ENCODE measurements at places on chromosomes 1 and 21.

- no peak for DNase-seq
Measured at GRCh38 chr1:11701551-11701961, 10.0 kb downstream of the DRAXIN start.

DNA sequence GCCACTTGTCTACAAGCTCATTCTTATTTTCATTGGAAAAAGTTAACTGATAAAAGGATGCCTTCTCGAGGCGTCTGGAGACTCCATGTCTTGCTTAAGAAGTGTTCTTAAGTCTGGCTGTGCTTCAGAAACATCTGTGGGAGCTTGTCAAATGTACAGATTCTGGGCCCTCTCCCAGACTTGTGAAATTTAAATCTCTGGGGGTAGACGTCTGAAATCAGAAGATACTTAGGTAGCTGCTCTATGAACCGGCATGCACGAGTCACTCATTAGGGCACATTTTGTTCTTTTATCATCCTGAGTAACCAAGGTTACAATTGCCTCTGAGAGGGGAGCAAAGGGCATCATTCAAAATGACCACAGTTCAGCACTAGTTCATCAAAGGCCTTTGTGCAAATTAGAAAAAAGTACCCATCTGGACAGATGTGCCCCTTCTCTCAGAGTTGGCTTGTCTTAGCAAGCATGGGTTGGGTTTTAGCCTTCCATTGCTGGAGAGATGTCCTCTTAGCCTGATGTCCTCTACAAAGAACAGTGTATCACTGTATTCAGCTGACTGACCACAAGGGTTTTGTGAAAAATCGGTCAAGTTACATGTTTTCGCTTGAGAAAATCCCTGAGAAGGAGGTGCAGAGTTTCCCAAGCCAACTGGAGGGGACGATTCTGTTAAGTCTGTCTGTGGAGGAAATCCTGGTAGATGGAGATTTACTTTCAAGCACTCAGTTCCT lies 156.9 kb downstream of the ASTN1 start:
- DNase-seq = no peak

- DNase-seq = no peak
Measured at GRCh38 chr21:35614396-35614921, 445.9 kb downstream of the SETD4 start.

- no peak for DNase-seq
Measured at GRCh38 chr1:167784876-167785550, 63.2 kb downstream of the MPZL1 start.

DNA sequence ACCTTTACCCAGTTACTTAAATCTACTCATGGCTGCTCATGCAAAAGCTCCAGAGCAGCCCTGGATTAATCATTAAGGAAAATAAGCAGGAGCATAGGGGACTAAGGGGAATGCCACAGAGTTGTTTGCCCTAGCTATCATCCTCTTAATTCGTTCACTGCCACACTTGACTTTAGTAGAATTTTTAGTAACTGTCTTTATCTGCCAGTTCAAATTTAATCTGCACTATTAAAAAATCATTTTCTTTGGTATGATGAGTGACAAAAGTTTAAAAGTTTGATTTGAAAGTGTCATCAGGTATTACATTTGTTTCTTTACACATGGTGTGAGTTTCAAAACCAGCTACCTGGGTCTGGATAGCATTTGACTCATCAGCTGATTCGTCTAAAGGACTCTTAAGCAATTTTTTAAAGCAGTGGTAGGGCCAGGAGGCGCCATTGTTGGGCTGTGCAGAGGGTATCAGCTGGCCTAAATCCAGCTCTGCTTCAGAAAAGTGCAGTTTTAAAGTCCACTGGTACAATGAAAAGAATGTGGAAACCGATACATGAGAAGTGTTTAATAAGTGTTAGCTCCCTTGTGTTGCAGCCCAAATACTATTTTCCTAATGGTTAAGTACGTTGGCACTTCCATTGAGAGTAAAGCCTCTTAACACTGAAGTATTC lies 69.9 kb upstream of the DR1 start:
- DNase-seq = no peak

GRCh38 chr1:196309386-196309785 lies 298.9 kb downstream of the KCNT2 start:
- DNase-seq = no peak

DNA sequence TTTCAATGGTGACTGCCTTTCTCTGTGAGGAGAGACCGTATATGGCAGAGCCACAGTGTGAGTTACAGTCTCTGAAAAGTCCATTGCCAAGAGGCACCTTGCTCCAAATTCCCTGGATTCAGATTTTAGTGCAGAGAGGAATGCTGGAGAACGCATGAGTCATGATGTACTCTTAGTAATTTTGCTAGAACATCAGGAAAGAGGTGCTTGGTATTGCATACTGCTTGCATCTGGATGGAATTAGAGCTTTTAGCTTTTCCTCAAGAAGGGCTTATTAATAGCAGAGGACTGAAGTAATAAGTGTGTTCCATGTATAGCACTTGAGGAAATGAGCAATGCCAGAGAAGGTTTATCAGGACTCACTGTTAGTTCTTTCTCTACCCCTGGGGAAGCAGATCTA lies 40.5 kb upstream of the AKT3 start:
- no peak for DNase-seq

DNA sequence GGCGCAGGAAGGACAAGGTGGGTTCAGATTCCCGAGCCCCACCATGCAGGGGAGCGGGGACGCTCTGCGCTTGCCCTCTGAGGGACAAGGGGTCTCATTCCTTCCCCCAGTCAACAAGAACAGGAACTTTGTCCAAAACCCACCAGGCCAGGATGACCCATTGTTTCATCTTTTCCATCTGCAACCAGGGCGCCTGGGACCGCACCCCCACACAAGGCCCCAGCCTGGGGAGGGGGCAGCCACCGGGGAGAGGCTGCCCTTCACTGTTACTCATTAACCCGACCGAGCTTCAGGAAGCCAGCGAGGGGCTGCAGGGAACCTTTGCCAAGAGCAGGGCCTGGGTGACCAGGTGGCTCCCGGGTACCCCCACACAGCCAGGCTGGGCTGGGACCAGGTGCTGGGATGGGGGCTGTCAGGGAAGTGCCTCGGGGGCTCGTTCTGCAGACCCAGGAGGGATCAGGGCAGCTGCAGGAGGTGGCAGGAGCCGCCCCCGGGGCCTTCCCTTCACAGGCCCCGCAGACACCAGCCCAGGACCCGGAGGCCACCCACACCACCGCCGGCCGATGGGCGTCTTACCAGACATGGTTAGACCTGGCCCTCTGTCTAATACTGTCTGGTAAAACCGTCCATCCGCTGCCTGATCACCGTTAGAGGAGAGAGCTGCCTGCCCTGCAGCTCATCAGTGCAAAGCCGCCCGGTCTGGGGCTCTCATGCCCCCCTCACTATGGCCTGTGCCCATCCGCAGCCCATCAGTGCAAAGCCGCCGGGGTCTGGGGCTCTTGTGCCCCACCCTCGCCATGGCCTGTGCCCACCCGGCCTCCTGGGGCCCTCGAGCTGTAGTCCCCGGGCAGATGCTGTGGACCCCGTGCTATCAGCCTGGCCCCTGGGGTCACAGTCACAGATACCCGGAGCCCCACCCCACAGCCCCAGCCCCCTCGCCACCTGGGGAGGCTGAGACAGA lies 4.9 kb upstream of the TTLL10 start:
- no peak for DNase-seq

DNA sequence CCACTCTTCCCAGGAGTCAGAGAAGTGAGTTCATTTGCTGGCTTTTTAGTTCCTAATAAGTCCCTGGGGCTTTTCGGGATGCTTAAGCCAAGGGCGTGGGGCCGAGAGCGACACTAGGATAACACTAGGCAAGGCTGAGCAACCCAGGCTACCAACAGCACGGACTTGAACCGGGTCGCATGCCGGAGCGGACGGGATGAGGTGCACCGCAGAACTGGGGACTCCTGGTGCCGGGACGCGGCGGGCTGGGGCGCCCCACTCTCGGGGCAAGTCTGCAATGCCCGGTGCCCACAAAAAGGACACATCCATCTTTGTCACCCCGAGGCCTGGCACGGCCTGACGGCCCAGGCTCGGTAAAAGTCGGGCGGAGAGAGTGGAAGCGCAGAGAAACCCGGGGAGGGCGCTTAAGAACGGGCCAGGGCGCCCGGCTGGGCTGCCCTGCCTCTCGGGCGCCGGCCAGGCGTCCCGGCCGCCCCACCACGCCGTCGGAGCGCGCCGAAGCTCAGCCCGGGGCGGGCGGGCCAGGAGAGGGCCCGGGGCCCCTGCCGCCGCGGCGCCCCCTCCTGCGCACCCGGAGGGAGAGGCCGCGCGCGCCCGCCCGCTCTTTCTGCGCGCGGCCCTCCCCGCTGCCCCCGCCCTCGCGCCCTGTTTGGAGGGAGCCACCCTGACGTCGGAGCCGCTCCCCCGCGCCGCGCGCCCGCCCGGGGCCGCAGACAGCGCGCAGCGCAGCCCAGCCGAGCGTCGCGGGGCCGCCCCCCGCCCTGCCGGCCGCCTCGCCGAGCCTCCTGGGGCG lies at the start of gene NBL1:
Gene NBL1 (plus strand): TSS at position 710 of the 793 bp plus-strand sequence. CDS start 10,720 bp downstream, outside the sequence.
- DNase-seq = peak; percentile 72

DNA sequence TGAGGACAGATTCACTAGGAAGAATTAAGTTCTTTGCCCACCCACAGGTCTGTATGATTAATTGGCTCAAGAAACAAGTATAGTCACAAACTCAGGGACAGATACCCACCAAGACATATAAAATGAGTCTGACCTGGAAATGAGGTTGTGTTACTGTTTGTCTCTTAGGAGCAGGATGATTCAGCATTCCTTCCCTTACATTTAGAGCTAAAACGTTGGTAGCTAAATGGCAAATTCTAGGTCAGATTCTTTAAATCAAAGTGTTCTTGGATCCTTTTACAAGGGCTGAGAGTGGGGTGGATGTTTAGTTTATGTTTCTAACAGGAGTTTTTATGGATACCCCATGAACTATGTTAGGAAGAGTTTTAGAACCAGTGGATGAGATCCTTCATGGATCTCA lies 4.7 kb downstream of the RIMKLA start:
- DNase-seq = no peak

- no peak for DNase-seq
Measured at GRCh38 chr21:29238967-29239290, 59.8 kb upstream of the BACH1 start.

- no peak for DNase-seq
Measured at GRCh38 chr1:970242-970972, 4.1 kb downstream of the PLEKHN1 start.

- no peak for DNase-seq
Measured at GRCh38 chr1:6446665-6447015, 19.3 kb downstream of the TNFRSF25 start.

DNA sequence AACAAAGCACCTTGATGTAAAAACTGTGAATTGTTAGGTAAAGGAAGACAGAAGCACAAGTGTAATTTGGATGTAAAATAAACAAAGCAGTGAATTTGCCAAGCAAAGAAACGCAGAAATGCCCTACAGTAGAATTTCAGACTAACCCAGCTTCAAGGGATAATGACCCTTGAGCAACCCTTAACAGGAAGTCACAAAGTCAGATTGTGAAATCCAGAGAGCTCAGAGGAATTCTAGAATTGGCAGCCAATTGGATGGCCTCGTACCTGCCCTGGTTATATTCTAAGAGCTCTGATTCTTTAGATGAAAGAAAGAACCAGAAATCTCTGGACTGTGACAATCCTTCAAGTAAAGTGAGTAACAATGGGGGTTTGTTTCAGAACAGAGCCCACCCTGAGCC lies 152.7 kb upstream of the CHRM3 start:
- DNase-seq = no peak

DNA sequence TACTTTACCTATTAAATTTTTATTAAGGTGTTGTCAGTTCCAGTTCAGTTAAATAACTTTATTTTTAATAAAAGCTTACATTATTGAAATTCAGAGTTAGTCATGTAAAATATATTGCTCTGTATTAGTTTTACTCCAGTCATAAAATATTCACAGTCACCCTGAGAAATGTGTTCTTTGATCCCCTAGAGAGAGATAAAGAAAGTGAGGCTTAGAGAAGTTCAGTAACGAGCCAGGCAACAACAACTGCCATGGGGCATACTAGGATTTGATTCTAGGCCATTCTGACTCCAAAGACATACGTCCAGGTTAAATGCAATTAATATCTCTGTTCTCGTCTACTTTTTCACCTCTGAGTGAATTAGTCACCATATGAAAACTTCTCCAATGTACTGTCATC lies 761.9 kb upstream of the CXADR start:
- DNase-seq = no peak

DNA sequence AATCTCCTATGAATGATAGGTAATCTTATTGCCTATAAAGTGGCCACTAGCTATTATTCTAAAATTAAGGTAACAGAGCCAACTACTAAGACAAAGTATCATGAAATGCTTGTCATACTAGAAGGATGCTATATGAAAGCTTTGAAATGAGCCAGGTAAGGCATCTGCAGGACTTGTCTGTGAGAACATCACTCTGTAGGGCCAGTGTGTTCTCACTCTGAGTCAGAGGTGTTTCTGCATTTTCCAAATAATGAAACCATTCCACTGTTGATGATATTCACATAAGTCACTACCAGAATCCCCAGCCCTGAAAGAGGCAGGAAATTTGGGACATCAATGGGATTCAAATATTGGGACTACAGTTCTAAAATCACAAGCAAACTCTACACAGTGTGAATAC lies 25.8 kb upstream of the GBP5 start:
- DNase-seq = no peak

- DNase-seq = no peak
Measured at GRCh38 chr1:182586380-182586779, 2.7 kb downstream of the RNASEL start.

DNA sequence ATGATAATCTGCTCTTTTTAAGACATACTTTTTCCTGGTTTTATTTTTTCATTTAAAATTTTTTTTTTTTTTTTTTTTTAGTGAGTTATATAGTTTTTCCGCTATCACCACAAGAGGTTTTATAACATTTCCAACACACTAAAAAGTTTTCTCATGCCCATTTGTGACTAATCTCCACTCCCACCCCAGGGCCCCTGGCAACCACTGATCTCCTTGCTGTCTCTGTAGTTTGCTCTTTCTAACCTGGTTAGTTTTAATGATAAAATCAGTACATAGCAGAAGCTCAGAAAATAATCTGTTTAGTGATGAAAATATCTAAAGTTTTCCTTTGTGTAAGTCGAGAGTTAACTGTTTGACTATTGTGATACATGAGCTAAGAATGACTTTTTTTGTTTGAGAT lies 41.8 kb downstream of the IARS2 start:
- DNase-seq = no peak

GRCh38 chr1:185062710-185063370 lies 17.5 kb downstream of the RNF2 start:
- no peak for DNase-seq

GRCh38 chr1:192100686-192101468 lies 57.4 kb upstream of the RGS18 start:
- DNase-seq = no peak

DNA sequence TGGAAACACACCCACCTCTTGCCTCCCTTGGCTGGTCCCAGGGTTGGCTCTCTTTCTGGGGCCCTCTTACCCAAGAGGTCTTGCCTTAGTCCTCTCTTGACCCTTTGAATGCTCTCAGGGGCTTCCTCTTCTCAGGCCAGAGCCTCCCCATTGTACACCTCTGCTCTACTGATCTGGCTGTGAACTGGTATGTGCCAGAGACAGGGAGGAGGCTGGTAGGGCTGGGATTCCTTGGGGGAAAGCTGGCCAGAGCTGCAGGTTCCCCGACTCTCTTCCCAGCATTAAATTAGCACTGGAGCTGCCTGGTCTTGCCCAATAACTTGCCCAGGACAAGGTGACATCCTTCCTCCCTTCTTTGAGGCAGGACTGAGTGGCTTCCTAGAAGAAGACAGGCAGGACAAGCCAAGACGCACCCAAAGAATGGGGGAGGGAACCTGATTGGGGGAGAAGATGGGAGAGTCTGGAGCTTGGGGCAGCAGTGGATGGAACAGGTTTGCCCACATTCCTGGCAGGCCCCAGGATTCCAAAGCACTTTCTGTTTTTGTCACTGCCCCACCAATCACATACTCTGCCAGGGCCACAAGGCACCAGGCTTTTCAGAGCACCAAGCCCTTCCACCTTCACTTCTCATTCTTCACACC lies 37.2 kb upstream of the CITED4 start:
- no peak for DNase-seq

Measured in CD4-positive, alpha-beta T cell treated with Interleukin-4 for 1 hour (primary cell).